ENCODE measurements at places on chromosomes 4 and X.

GRCh38 chrX:53795576-53795975, 109.1 kb upstream of the HUWE1 start:
- DNase-seq, result peak; percentile 23

GRCh38 chr4:4717692-4718091, 141.8 kb upstream of the MSX1 start:
- DNase-seq, result no peak

- no peak for DNase-seq
These were observed 54.4 kb upstream of the NAP1L5 start for GRCh38 chr4:88752076-88752463.

DNA sequence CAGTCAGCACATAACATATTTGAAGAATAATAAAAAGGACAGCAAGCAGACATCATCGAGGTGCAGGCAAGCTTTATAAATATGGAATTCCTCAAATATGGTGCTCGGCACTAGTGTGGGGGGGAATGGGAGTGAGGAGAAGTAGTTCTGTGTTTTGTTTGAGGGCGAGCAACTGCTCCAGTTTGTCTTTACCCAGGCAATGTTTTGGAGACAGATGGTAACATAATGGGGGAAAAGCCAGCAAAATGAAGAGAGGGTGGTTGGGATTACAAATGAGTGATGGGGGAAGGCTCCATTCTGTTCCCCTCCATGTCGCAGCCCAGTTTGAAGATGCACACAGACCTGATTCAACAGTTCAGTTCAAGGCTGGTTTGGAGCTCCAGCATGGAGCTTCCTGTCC, 572.9 kb upstream of the DIPK2B start:
- no peak for DNase-seq

DNA sequence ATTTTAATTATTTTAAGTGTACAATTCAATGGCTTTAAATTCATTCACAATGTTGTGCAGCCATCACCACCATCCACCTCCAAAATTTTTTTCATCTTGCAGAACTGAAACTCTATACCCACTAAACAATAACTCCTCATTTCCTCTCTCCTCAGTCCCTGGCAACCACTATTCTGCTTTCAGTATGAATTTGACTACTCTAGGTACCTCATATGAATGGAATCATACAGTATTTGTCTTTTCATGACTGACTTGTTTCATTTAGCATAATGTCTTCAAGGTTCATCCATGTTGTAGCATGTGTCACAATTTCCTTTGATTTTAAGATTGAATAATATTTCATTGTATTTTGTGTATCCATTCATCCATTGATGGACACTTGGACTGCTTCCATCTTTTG, 46.9 kb downstream of the KIF4A start:
- DNase-seq, result no peak

DNA sequence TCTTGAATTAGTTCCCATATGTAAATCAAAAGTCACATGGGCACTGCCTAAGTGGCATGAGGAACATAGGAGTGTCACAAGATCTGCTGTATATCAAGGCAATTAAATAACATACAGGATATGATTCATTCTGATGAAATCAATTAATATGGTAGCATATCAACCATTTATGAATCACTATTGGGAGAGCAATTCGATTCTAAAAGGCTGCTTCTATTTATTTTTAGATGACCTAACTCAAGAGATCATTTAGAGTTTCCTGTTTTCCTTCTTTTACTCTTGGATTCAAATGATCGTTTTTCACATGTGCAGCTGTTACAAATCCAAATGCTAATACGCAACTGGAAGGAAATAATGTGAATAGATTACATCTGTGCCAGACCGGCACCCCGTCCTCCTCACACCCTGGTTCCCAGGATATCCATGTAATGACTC, 81.9 kb downstream of the HCCS start:
- DNase-seq, result no peak

- DNase-seq, result peak; percentile 31
These were observed 902 bp downstream of the KLHL4 start for GRCh38 chrX:87518504-87518903.

DNA sequence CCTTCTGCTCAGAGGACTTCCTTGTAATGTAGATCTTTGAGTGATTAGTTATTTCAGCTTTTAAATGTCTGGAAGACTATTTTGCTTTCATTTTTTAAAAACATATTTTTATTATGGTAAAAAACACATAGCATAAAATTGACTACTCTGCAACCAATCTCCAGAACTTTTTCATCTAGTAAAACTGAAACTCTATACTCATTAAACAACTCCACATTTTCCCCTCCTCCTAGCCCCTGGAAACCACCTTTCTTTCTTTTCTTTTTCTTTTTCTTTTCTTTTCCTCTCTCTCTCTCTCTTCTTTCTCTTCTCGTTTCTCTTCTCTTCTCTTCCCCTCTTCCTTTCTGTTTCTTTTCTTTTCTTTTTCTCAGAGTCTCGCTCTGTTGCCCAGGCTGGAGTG, 230.6 kb downstream of the DLG3 start:
- no peak for DNase-seq

- DNase-seq, result peak; percentile 44
These were observed 13.0 kb upstream of the HELT start for GRCh38 chr4:185005219-185005819.

GRCh38 chrX:149510386-149510785, 5.3 kb upstream of the IDS start:
- DNase-seq, result peak; percentile 24

GRCh38 chrX:103846386-103846785, 14.3 kb upstream of the RAB9B start:
- no peak for DNase-seq

DNA sequence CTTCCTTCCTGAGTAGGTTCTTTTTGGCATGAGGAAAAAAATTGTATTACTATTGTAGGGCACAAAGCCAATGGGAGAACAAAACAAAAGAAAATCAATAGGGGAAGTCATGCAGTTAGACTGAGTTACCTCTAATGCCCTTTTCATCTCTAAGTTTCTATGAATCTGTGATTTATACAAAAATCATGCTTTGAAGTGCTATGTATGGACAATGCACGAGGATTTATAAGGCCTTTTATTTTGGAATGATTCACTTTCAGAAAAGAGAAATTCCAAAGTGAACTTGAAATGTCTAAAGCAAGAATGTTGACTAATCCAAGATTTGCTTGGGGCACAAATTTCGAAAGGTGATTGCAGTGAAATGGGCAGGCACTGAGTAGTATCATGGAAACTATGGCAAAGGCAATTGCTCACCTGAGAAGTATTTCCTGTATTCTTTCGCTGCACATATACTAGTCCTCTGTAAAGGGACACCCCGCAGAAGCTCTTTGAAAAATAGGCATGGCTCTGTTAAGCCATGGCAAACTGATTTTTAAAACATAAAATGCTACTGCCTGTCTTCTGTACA, 52.8 kb downstream of the ADGRG4 start:
- DNase-seq, result no peak
